ENCODE measurements at places on chromosomes 2 and 18.

GRCh38 chr2:68537809-68538208 is 70.4 kb downstream of the APLF start:
- no peaks in the 10 kb centered on the region for H3K27me3 ChIP-seq
- no peak overlapping the region for H3K27ac ChIP-seq
- no peaks in the 10 kb centered on the region for H3K4me1 ChIP-seq
- H3K36me3 ChIP-seq, result no peaks in the 10 kb centered on the region
- DNase-seq, result no peak

DNA sequence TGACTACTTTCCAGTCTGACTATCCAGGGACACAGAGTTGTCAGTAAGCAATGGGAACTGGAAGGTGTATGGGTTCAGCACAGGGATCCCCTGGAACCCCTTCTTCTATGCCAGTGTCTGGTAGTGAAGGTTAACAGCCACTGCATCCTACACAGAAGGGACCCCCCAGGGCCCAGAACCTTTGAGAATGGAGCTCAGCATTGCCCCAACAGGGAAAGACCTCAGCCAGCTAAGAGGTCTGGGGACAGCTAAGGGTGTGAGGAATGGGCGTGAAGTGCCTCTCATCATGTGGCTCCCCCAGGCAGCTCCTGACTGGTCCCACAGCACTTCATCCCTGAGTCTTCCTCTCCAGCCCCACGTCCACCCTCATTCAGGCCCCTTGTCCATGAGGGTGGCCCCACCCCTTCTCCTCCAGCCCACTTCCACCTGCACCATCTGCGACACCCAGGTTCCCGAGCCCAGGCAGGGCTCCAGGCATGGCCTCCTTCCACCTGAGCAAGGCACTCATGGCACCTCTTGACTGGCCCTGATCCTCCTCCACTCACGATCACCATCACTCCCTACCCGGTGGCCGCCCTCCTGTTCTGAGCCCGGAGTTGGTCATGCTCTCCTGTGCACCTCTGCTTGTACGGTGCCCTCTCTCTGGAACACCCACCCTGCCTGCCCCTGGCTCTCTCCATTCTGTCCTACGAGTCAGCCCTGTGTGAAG is 77.1 kb downstream of the SFXN5 start:
- H3K4me1 ChIP-seq, result no peaks in the 10 kb centered on the region
- no peaks in the 10 kb centered on the region for H3K27me3 ChIP-seq
- no peak overlapping the region for H3K27ac ChIP-seq
- no peak for DNase-seq
- no peak overlapping the region for H3K4me3 ChIP-seq

DNA sequence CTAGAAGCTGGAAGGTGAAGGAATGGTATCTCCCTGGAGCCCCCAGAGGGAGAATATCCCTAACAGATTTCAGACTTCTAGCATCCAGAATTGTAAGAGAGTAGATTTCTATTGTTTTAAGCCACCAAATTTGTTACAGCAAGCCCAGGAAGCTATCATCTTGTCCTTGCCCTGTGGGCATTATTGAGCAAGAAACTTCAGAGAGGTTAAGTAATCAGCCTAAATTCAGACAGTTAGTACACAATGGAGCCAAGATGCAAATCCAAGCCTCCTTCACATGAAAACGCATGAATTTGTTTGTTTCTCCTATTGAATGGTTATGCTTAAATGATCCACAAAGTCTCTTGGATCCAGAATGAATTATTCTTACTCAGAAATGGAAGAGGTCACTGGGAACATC is 55.2 kb upstream of the TRIB2 start:
- no peak for DNase-seq
- no peaks in the 10 kb centered on the region for H3K27me3 ChIP-seq
- no peak overlapping the region for H3K4me3 ChIP-seq
- no peak overlapping the region for H3K27ac ChIP-seq
- peaks cover 4% of the 10 kb centered on the region for H3K4me1 ChIP-seq

- no peak for DNase-seq
- no peaks in the 10 kb centered on the region for H3K4me1 ChIP-seq
- H3K36me3 ChIP-seq, result no peaks in the 10 kb centered on the region
- H3K27me3 ChIP-seq, result no peaks in the 10 kb centered on the region
- no peak overlapping the region for H3K27ac ChIP-seq
Measured at GRCh38 chr2:226078666-226079065, 679.2 kb downstream of the NYAP2 start.

DNA sequence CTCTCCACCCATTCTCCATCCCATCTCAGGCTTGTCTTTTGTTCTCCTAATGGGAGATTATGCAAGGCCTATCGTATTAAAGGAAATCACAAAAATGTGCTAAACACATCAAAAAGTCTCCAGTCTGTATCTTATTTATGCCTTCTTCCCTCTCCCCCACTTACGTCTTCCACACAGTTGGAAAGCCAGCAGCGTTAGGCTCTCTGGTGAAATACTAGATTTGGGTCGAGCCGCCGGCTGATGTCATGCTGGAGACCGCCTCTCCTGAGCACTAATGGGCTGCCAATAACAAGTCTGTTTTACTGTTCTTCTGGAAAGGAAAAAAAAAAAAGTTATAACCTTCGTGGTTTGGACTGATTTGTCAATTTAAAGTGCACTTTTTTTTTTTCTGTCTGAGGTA is 182.7 kb upstream of the SIX2 start:
- H3K4me1 ChIP-seq, result no peaks in the 10 kb centered on the region
- no peak overlapping the region for H3K27ac ChIP-seq
- DNase-seq, result no peak
- no peak overlapping the region for H3K4me3 ChIP-seq
- no peaks in the 10 kb centered on the region for H3K27me3 ChIP-seq

DNA sequence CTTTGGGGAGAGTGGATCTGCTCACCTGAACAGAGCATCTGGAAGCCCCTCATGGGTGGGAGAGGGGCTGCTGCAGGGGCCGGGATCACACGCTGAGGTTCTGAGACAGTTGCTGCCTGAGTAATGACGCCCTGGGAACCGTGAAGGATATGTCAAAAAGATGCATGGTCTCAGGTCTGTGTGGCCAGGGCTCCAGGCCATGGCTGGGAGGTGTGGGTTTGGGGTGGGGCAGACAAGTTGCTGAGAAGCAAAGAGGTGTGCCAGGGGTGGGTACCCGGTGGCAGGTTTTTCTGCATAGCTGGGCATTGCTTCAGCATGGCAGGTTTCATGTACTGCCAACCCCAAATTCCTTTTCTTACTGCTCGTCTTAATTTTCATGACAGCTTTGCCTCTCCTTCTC is 133.5 kb downstream of the RPIA start:
- H3K36me3 ChIP-seq, result no peaks in the 10 kb centered on the region
- no peaks in the 10 kb centered on the region for H3K4me1 ChIP-seq
- no peak overlapping the region for H3K4me3 ChIP-seq
- no peak for DNase-seq

GRCh38 chr2:190889175-190889943 is 8.7 kb downstream of the GLS start:
- H3K27ac ChIP-seq, result no peak overlapping the region
- H3K4me1 ChIP-seq, result peaks cover 88% of the 10 kb centered on the region
- H3K36me3 ChIP-seq, result peaks cover 6% of the 10 kb centered on the region
- H3K4me3 ChIP-seq, result no peak overlapping the region

GRCh38 chr2:188382107-188382506 is 90.4 kb downstream of the GULP1 start:
- no peak overlapping the region for H3K4me3 ChIP-seq
- no peak overlapping the region for H3K27ac ChIP-seq
- no peak for DNase-seq
- no peaks in the 10 kb centered on the region for H3K27me3 ChIP-seq
- H3K36me3 ChIP-seq, result no peaks in the 10 kb centered on the region

DNA sequence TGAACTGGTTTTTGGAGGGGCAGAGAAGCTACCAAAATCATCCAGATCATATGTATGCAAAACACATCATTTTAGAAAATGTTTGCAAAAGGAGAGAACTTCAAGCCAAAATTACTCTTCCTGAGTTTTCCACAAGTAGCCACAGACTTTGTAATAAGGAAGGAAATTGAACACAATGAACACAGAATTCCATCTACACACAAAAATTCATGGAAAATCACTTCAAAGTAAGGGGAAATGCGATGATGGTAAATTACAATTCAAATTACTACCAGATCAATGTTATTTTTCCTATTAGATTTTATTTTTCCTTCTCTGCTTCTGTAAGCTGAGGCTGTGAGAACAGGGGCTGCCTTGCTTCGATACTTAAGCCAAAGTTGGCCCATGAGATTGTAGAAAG is 172.1 kb upstream of the ARL4C start:
- no peaks in the 10 kb centered on the region for H3K27me3 ChIP-seq
- no peak overlapping the region for H3K27ac ChIP-seq
- no peak for DNase-seq
- H3K36me3 ChIP-seq, result no peaks in the 10 kb centered on the region

DNA sequence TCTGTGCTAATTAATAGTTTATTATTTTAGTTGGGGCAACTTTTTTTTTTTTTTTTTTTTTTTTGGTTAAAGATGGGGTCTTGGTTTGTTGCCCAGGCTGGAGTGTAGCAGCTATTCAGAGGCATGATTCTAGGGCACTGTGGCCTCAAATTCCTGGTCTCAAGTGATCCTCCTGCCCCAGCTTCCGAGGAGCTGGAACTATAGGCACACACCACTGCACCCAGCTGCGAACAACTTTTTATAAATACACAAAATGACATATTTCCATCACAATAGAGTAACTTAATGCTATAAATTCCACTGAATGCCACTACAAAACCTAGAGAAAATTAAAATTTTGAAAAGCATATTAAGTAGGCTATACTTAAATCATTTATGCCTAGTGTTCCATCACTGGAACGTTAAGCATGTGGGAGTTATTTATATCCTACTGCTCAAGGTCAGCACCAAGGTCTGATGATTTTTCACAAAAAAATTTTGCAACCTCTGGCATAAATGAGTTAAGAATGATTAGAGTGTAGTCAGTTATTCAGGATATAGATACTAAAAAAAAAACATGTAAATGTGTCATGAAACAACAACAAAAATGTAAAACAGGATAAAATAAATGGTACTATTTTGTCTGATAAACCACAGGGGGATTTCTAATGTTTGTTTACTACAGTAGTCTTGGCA is 46.8 kb downstream of the GFPT1 start:
- no peak for DNase-seq
- H3K27me3 ChIP-seq, result no peaks in the 10 kb centered on the region
- no peak overlapping the region for H3K27ac ChIP-seq
- H3K4me3 ChIP-seq, result no peak overlapping the region
- H3K36me3 ChIP-seq, result peaks cover 97% of the 10 kb centered on the region
- H3K4me1 ChIP-seq, result no peaks in the 10 kb centered on the region

GRCh38 chr2:129929321-129930290 is 49.9 kb upstream of the RAB6C start:
- no peak for DNase-seq
- H3K36me3 ChIP-seq, result no peaks in the 10 kb centered on the region
- no peak overlapping the region for H3K27ac ChIP-seq
- H3K27me3 ChIP-seq, result peaks cover 6% of the 10 kb centered on the region

DNA sequence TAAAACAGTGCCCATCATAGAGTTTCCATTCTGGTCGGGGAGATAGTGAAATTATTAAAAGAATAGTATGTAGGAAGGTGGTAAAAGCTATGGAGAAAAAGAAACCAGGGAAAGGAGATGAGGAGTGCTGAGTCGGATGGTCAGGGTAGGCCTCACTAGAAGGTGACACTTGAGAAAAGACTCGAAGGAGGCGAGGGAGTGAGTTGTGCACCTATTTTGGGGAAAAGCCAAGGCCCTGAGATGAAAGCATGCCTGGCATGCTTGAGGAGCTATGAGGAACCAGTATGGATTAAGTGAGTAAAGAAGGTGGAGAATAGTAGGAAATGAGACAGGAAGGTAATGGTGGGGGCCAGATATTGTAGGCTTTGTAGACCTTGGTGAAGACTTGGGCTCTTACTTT is 7.3 kb upstream of the TTLL4 start:
- H3K4me1 ChIP-seq, result no peaks in the 10 kb centered on the region
- no peaks in the 10 kb centered on the region for H3K27me3 ChIP-seq
